Stimulated activated CD4-positive, alpha-beta T cell treated with anti-CD3 and anti-CD28 coated beads, Interleukin-2, amount 100 ng/mL, for 48 hours (primary cell): ENCODE measurements at places on chromosomes 7 and 10.

- DNase-seq, result no peak
Measured at GRCh38 chr7:75628055-75628454, 110.7 kb downstream of the HIP1 start.

GRCh38 chr10:8504499-8504898, 450.0 kb downstream of the GATA3 start:
- DNase-seq, result no peak

GRCh38 chr7:73512018-73512780, 9.9 kb downstream of the BAZ1B start:
- DNase-seq, result no peak

- DNase-seq, result no peak
Measured at GRCh38 chr10:90745565-90745964, 112.3 kb downstream of the HTR7 start.

DNA sequence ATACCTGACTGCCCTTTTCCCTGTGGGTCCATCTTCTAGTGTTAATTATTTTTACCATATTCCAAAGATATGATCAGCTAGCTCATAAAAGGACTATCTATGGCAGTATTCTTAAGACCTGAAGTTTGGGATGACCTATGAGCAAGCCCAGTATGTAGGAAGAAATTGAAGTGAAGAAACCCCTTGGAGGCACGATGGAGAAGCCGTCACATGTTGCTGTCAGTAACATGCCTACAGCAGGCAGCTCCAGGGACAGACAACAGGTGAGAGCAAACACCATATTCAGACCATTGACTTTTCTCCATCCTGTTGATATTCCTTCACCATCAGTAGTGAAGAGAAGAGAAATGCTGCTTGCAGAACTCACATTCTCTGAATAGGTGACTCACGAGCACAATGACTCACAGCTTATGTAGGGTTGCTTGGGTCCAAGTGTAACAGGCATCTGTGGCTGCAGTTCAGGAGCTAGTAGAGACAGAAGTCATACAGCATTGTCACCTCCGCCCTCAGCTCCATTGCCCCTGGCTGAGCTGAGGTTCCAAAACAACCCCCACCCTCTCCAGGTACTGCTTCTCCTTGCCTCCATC, 8.4 kb upstream of the LYZL2 start:
- DNase-seq, result no peak

- no peak for DNase-seq
Measured at GRCh38 chr10:17088118-17088806, 41.3 kb downstream of the CUBN start.

GRCh38 chr7:47100148-47100816, 481.6 kb downstream of the TNS3 start:
- DNase-seq, result no peak

GRCh38 chr10:102480396-102480795, 22.1 kb downstream of the ACTR1A start:
- no peak for DNase-seq

- no peak for DNase-seq
Measured at GRCh38 chr7:148925836-148926235, 41.7 kb upstream of the EZH2 start.

DNA sequence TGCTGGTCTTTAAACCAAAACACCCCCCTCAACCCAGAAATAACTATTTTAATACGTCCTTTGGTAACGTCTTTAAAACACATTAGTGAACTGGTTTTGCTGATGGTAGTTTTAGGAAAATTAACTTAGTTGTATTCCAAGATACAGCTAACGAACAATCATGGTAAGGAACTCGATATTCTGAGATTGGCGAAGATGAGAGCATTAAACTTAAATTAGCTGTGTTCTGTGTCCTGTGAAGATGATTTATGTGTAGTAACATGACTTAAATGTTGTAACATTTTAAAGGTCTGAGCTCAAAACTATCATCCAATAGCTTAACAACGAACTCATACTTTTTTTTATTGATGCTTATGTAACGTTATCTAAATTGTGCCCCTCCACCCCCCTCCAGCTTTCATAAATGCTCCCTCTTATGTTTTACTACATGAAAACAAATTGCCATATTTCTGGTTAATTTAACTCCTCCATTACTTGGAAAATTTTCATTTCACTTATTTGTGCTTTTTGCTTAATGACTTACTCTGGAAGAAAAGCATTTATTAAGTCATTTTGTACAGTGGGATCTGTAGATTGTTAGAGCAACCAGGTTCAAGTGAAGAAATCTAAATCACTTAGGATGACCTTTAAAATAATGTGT, 1.7 kb downstream of the SDK1 start:
- DNase-seq, result no peak

- no peak for DNase-seq
Measured at GRCh38 chr7:114107522-114107921, 188.7 kb upstream of the PPP1R3A start.

- DNase-seq, result no peak
Measured at GRCh38 chr10:120735315-120735714, 115.8 kb upstream of the WDR11 start.

DNA sequence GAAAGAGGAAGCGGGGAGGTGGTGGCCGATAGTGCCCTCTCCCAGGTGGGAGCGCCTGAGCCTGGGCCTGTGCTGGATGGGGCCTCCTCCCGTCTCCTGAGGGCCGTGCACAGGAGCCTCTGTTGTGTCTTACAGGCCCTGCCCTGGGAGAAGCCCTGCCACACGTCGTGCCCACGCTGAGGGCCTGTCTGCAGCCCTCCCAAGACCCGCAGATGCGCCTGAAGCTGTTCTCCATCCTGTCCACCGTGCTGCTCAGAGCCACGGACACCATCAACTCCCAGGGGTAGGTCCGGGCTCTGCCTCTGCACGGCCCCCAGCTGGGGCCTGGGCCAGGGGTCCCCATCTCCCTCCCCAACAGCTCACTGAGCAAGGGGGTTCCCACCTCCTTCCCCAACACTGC, 43.3 kb upstream of the PRKAR1B start:
- no peak for DNase-seq

- no peak for DNase-seq
Measured at GRCh38 chr10:120667276-120667675, 183.9 kb upstream of the WDR11 start.

DNA sequence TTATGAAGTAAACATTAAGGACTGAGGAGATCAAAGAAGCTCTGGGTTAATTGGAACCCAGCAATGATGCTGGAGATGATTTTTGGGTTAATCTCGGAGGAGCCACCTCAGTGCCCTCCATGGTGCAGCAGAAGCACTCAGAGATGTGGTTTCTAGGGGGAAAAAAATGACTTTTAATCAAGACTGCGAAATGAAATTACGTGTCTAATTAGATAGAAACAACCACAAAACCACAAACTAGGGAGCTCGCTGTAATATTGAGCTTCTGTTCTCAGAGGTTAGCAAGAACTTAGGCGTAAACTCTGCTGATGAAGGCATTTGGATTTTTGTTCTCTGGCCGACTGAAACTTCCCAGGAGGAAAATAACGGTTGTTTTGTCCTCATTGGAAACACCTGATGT, 319.0 kb downstream of the GRID1 start:
- no peak for DNase-seq

DNA sequence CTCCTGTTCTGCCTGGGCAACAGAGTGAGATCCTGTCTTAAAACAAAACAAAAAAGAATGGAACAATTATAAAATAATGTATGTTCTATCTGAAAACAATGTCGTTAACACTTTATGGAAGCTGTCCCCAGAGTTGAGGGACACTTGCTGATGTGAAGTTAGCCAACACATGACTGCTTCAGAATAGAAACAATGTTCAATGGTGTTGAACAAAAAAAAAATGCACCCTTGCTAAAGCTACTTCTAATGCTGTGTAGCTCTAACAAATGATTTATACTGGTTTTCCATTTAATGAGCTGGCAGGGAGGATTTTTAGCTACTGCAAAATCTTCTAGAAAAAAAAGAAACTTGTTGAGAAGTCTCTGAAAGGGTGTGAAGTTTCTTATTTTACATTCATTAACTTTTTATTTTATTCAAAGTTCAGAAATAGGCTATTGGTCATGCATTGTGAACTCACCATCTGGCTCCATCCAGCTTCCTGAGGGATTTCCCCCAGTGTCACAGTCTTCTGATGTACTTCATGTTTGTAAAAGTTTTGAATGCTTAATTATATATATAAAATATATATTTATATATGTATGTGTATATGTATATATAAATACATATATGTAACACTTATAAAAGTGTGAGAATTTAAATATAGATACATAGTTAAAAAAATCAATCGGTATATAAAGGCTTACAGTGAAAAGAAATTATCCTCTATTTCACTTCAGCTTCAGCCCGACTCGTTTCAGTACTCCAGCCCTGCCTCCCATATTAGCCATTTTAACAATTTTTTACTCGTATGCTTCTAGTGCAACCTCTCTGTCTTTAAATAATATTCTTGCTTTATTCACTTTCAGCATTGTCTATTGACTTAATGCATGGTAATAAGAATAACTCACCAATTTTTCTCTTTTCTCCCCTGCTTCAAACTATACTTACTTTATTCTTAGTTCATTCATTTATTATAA, 35.0 kb downstream of the HDAC9 start:
- no peak for DNase-seq

DNA sequence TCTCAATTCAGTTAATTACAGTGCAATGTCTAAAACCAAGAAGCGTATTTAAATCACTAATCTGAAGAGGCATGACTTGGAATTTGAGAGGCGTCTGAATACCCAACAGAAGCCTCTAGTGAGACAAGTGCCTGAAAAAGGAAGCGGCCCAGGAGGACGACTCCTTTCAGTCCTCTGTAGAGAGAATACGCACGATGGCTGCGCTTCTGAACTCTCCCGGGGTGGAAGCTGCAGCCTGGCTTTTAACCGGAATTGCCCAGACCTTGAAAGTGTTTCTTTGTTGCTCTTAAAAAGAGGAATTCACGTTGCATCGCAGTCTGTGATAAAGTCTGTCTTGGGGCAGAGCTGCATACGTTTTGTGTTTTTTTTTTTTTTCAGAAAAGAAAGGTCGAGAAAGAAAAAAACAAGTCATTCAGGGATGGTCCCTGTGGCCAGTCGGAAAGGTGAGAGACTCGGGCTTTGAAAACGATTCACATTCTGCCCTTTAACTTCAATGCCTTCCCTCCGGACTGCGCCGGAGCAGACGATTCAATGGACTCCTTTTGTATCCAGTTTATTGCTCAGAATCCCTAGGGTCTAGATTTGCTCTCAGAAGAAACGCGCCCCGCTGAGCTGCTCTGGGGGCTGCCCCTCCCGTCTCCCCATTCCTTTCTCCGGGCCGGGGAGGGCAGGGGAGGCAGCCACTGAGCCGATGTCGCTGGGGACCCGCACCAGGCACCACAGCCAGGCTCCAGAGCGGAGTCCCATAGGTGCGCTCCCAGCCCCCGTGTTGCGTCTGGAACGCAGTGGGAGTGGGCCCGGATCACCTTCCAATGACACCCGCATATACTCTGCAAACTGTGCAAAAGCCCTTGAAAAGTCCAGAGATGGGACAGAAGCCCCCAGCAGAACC, 994 bp upstream of the PTF1A start:
- DNase-seq, result no peak

DNA sequence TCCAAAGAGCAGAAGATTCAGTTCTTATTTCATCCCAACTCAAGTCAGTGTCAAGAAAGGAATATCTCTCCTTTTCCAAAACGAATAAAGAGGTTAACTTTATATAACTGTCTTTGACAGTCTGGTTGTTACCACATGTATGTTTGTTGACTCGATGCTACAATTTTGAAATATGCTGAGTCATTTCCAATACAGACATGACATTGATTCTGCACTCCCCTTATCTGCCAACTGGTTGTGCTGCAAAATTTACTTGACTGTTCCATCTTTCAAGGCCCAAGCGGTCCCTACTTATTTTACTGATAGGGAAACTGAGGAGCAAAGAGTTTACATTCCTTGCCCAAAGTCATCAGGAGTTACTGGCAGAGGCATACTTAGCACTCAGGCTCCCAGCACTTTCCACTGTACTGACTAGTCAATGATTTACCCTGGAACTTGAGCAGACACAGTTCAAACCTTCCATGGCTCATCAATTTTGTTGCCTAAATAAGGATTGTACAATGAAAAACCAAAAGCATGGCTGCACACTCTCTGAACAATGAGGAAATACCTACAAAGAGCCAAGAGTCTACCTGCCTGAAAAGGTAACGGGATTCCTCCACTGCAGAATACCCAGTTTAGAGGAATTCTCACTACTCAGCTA, 52.8 kb downstream of the ABLIM1 start:
- DNase-seq, result no peak

- no peak for DNase-seq
Measured at GRCh38 chr10:77492368-77492994, 145.1 kb downstream of the KCNMA1 start.

DNA sequence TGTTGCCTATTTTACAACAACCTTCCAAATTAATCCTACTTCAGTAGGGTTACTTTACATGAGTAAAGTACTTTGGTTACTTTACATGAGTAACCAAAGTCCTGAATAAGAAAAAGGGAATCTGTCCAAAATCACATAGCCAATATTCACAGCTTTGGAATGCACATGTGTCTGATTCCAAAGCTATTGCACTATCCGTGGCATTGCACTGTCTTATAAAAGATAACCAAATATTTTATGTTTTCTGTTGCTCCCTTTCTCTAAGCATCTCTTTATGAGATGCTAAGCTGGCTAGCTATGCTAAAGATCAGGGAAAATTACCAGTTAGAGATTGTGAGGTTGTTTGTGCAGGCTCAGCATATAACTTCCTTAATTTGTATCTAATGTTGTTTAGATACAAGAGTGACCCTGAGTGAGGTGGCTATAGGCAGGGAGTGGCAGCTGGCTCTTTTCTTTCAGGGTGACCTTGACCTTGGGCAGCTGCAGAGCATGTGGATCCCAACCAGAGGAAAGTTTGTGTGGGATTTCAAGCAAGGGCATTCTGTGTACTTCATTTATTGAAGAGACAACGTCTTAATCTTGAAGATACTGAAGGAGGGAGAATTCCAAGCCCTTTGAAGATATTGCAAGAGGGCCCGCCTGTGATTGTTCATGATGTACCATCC, 366.1 kb upstream of the ANKRD30A start:
- DNase-seq, result no peak

- no peak for DNase-seq
Measured at GRCh38 chr10:79397051-79397450, 48.4 kb downstream of the ZCCHC24 start.

DNA sequence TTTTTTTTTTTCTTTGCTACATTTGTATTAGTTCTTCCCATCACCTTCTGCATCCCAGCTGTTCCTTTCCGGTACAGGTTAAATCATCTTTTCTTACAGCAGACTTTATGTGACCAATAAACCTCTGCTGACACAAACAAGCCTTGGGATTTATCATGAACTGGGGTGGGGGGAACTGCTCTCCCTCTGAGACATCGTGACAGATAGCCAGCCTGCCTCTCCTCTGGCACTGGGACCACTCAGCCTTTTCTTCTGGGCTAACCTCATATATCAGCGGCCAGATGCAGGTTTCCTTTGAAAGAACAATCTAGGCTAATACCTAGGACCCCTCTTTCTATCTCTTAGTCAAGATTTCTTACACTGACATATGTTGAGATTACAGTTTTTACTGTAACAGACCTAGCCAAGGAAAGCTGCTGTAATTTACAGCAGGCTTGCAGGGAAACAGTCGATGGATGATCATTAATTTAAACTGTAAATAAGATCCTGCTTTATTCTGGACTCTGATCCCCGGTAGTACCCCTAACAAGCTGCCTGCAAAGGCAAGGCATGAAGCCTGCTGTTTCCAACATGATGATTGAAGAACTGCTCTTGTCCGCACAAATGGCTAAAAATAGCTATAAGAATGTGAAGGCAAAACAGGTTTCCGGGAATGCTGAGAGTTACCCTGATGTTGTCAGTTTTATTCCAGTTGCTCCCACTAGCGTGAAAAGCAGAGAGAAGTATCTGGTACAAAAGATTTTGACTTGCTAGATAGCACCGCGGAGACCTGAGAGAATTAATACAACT, 338.7 kb downstream of the SORCS1 start:
- DNase-seq, result no peak

- no peak for DNase-seq
Measured at GRCh38 chr7:129675521-129675920, 64.0 kb downstream of the NRF1 start.
